ENCODE measurements at places on chromosomes 12 and 14. TPM values are rescaled to one million over a fixed set of nuclear protein-coding genes. Genes with fewer than 3 reads are reported as not detected.

Gene HVCN1
- 6.1 TPM for total RNA-seq

Gene ALDH1L2
- total RNA-seq, result 1.2 TPM

Gene OLR1
- not detected for total RNA-seq

Gene ADSS1
- total RNA-seq, result 0.98 TPM

Gene PTCSC3
- not detected for total RNA-seq

Gene UNC119B
- total RNA-seq, result 35.1 TPM

Gene KRT7
- total RNA-seq, result 19.2 TPM

Gene TOMM20L
- total RNA-seq, result not detected

All from dermis blood vessel endothelial cell (primary cell).